Left kidney (tissue), 8 donors: ENCODE measurements at places on chromosomes 7 and 10. TPM values are rescaled to one million over a fixed set of nuclear protein-coding genes. Genes with fewer than 3 reads are reported as not detected.

DNA sequence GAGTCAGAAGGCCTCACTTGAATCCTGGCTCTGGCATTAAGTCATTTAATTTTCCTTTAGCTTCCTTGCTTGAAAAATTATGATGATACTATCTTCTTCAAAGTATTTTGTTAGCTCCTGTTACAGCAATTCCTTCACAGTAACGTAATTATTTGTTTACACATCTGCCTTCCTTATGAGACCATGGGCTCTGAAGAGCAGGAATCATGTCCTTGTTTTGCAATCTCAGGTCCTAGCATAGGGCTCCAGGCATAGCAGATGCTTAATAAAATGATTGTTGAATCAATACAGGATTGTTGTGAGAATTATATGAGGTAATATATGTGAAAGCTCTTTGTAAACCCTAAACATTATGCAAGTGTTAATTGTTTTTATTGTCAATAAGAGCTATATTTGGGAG, 25.5 kb downstream of the KLHDC10 start:
- no peak for DNase-seq

GRCh38 chr10:114477285-114477684, 73.0 kb upstream of the AFAP1L2 start:
- DNase-seq = no peak

DNA sequence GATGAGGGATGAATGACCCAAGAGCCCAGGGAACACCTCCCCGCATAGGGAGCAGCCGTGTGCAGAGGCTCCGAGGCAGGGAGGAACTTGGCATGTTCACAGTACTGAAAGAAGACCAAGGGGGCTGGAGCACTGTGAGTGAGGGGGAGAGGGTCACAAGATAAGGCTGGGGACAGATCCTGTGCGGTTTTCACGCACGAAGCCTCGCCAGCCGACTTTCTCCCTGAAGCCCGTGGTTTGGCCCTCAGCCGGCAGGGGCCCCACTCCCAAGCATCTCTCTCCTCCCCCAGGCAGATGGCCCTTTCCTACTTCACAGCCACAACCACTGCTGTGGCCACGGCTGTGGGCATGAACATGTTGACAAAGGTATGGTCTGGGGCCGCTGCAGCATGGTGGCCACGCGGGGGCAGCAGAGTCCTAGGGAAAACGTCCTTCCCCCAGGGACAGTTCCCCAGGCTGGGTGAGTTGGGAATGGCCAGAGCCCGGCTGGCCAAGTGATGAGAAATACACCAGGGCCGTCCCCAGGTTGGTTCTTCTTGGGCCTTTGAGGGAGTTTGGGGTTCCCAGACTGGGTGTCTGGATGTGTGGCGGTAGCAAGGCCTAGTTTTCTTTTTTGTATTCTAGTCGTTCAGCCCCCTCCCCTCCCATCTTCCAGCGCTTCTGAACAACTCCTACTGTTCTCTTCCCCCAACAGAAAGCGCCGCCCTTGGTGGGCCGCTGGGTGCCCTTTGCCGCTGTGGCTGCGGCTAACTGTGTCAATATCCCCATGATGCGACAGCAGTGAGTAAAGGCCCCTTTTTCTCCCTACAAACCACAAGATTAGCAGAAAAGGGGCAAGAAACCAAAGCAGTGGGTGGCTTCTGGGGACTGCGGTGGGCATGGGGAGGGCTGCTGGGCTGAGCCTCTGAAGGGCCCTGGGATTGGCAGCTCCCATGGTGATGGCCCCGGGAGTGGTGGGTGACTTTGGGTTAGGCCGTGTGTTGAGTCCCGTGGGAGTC, 14.4 kb upstream of the WBP1L start:
- DNase-seq = no peak

- DNase-seq = peak; percentile 72
Measured at GRCh38 chr10:88989824-88990383, 694 bp upstream of the FAS start.

DNA sequence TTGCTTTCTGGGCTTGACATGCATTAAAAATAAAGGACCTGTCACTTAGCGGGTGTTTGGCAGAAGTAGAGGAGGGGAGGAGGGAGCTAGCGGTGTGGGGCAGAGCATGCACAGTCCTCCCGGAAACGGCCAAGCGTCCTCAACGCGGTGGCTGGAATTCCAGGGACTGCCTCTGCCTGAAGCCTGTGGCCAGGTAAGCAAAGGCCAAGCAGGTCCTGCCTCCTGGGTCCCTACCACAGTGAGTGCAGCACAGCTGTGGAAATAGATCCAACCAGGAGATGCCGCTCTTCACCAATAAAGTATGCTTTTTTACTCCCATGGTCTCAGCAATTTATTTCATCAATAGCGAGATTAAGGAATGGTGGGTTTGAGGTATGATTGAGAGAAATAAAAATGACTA, 323.4 kb downstream of the WDR37 start:
- no peak for DNase-seq

- peak; percentile 75 for DNase-seq
Measured at GRCh38 chr7:101363734-101364374, 1.2 kb downstream of the COL26A1 start.

DNA sequence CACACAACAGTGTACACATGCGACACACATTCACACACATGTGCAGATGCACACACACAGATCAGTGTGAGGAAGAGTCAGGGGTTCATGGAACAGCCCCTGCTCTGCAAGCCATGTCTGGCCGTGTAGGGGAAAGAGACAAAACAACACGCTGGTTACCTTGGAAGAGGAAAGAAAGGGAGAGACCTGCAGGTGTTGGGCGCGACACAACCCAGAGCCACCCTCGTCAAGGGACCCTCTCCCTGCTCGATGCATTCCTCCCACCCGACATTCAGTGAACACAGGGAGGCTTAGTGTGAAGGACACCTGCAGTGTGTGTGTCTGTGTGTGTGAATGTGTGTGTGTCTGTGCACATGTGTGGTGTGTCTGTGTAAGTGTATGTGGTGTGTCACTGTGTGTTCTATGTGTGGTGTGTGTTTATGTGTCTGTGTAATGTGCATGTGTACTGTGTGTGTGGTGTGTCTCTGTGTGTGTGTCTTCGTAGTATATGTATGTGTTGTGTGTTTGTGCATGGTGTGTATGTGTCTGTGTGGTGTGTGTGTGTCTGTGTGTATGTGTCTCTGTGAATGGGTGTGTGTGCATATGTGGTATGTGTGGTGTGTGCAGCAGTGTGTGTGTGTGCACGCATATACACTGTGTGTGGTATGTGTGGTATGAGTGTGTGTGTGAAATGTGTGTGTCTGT, 69.5 kb upstream of the PITRM1 start:
- no peak for DNase-seq

DNA sequence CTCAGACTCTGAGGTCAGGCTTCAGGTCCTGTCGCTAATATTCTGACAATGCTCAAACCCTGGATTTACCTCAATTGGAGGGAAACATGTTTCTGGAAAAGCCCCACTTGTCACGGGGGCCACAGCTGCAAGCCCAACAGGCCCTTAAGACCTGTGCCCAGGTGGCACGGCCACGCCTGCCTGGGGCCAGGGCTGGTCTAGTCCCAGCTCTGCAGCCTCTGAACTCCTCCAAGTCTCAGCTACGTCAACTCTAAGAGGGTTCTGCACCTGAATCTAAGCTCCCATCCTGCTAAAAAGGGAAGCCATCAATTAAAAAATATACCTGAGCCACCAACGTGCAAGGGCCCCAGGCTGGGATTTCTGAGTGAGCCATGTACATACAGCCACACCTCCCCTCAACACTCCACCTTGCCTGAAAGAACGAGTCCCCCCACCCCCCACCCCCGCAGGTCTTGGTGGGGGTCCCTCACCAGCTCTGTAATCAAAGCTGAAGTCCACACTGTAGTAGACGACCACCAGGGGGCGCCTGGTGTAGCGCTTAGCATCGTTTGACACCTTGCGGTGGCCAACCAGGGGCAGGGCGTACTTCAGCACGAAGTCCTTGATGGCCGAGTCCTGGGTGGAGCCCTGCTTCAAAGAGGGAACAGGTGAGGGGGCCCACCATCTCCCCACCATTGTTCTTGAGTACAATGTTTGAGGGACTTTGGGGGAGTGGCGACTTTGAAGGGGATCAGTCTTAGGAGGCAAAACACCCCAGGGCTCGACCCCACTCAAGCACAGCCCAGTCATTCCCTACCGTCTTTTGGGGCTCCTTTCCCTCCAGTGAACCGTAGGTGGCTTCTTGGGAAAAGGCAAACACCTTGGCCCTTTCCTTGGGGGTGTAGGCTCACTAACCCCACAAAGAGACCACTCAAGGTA, 22.6 kb downstream of the PDIA4 start:
- DNase-seq = peak; percentile 74

DNA sequence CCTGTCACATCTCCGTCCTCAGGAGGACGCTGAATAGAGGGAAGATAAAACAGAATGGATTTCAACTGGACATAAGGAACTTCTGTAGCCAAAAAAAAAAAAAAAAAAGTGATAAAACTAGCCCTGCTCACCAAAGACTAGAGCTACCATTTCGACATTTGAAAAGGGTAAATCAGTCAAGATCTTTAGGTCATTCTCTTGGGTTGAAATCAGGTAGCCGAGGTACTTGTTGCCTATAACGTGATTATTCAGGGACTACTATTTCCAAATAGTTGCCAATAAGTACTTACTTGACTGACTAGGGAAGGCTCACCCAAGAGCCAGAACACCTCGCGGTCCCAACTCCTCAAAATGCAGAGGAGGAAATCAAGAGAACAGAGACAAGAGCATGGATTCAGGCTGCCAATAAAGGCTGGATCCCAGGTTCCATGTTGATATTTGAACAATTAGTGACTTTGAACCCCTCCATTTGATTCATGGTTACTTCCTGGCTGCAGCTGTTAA, 2.0 kb downstream of the RHEB start:
- no peak for DNase-seq

GRCh38 chr7:121192834-121193233, 136.0 kb upstream of the WNT16 start:
- DNase-seq = no peak

- no peak for DNase-seq
Measured at GRCh38 chr10:71397296-71398212, 834 bp downstream of the CDH23 start.

DNA sequence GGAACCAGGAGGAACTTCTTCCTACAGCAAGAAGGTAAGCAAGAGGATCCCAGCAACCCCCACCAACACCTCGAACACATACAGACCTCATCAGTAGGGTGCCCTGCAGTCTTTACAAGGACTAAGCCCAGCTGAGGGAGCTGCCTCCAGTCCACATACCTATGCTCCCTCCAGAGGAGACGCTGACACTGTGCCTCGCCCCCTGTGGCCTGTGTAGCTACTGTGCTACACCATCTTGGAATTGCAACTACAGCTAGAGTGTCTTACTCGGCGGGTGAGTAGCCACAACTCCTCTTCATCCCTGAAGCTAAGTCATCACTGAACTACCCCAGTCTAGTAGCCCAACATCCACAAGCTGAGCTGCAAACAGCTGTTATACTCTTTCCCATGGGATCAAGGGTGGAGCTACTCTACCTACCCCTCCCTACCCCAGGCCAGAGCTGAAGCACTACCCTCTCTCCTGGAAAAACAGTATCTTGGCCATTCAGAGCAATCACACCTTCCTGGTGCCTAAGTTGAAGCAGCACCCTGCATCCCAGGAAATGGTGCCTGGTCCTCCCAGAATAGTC, 42.2 kb upstream of the CAMK2B start:
- DNase-seq = no peak

- no peak for DNase-seq
Measured at GRCh38 chr7:106729720-106730385, 68.9 kb upstream of the CCDC71L start.

GRCh38 chr7:153941061-153941460, 111.1 kb upstream of the DPP6 start:
- DNase-seq = no peak

- DNase-seq = no peak
Measured at GRCh38 chr10:16626697-16627096, 105.0 kb upstream of the C1QL3 start.

DNA sequence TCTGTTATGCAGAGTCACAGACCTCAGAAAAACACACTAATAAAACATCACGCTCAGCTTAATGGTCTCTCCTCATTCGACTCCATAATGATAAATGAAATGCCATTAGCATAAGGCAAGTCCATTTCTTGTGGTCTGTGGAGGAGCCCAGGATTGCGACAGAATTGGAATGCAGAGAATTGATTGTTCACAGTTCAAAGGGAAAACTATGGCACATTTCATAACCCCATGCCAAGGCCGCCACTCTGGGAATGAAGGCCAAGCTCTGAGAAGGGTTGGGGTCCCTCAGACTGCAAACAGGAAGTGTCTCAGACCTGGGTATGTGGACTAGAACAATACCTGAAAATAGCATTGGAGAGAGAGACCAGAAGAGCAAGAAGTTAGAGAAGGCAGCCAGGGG, 398.9 kb downstream of the ADRA2A start:
- DNase-seq = no peak

DNA sequence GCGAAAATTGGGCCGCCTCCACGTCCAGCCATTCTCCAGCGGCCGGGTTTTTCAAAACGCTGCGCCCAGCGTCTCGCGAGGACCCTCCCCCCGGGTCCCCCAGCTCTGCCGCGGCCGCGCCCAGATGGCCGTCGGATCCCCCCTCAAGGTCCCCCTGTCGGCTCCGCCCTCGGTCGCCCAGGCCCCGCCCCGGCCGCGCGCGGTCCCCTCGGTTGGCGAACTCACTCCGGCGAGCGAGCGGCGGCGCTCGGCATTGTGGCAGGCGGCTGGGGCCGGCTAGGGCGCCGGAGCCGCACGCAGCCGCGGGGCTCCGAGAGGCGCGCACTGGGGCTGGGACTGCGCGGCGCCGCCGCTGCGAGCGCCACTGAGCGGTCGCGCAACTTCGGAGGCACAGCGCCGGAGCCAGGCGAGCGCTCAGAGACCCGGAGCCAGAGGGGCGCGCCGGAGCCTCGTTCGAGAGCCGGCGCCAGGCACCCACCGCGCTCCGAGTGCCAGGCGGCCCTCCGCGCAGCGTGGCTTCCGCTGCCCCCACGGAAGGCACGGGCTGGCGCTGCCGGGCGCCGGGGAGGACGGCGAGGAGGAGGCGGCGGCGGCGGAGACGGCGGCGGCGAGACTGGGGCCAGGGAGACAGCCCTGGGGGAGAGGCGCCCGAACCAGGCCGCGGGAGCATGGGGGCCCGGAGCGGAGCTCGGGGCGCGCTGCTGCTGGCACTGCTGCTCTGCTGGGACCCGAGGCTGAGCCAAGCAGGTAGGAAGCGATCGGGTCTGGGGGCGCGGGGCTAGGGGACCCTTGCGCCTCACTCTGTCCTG, at the start of gene UNC5B:
TSS of gene UNC5B (plus strand) at position 253 of the 809 bp plus-strand sequence. CDS start at position 669, 416 bp downstream.
- DNase-seq = peak; percentile 94

The LRIT2 gene
- polyA plus RNA-seq = not detected

The LOXL4 gene
- 3.7 TPM for polyA plus RNA-seq

The PLPP4 gene
- 4.6 TPM for polyA plus RNA-seq

The OGDHL gene
- 45.7 TPM for polyA plus RNA-seq

The NUTM2B gene
- 2.0 TPM for polyA plus RNA-seq
